ENCODE measurements at places on chromosomes 5 and 9.

DNA sequence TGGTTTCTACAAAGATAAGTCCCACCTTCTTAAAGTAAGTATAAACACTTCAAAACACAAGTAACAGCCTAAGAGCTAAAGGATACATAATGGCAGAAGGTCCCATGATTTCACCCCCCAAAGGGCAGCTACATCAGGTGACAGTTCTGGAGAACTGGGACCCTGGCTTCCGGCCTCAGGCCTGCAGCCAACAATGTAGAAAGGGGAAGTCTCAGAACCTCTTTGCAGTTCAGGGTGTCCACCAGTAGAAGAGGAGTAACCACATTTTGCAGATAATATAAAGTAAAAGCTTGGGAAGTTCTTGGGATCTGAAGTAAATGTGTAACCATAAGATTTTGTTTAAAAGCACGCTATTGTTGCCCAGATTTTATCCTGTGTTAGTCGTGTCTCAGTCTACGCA is 267.4 kb upstream of the VLDLR start:
- DNase-seq, result no peak

GRCh38 chr5:180849827-180850226 is 11.2 kb downstream of the ZFP62 start:
- DNase-seq, result no peak

GRCh38 chr9:127423476-127423933 is 677 bp upstream of the ZNF79 start:
- DNase-seq, result no peak

DNA sequence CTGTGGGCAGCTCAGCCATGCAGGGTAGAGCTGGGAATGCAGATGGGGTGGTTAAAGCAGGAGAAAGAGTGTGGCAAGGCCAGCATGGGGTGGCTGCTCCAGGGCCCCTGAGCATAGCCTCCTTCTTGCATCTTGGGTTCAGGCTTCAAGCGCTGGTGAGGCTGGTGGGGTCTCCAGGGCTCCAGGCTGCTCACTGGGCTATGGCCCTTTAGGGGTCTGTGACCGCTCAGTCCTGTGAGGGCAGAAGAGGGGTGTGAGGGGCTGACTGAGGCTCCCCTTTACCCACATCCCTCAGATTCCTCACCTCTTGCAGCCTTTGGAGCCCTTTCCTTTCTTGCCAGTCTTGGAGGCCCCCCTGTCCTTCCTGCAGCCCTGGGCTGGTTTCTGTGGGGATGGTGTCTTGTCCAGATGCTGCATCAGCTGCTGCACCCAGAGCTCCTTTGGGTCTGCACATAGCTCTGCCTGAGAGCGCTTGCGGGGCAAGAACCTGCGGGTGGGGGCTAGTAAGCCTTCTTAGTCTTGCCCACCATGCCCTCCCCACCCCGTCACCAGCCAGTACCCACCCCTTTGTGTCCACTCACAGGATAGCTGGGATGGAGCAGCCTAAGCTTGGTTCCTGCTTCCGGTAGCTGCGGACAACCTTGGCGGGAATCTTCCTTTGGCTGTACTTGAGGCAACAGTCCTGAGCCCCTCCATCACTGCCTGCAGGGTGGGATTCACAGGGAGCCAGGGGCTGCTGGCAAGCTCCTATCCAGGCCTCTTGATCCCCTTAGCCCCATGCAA is 549 bp downstream of the CCL21 start:
- DNase-seq, result no peak
